Spinal cord (tissue), 10 donors: ENCODE measurements at places on chromosomes 16 and 17. TPM values are rescaled to one million over a fixed set of nuclear protein-coding genes. Genes with fewer than 3 reads are reported as not detected.

Gene VASN
- 10.8 TPM for polyA plus RNA-seq

Gene PTX4
- 0.14 TPM for polyA plus RNA-seq

Gene PLXDC1
- 47.1 TPM for polyA plus RNA-seq

Gene PYY
- not detected for polyA plus RNA-seq

Gene HBM
- polyA plus RNA-seq = 5.5 TPM

Gene CCL8
- not detected for polyA plus RNA-seq

Gene HBA2
- 1,875 TPM for polyA plus RNA-seq

Gene HSD17B1
- 6.8 TPM for polyA plus RNA-seq

Gene KRT9
- not detected for polyA plus RNA-seq

Gene ARL4D
- 14.1 TPM for polyA plus RNA-seq

Gene OTOP2
- polyA plus RNA-seq = 0.08 TPM

- no peak for DNase-seq
These were observed 12.2 kb downstream of the MYH13 start for GRCh38 chr17:10360578-10360977.

DNA sequence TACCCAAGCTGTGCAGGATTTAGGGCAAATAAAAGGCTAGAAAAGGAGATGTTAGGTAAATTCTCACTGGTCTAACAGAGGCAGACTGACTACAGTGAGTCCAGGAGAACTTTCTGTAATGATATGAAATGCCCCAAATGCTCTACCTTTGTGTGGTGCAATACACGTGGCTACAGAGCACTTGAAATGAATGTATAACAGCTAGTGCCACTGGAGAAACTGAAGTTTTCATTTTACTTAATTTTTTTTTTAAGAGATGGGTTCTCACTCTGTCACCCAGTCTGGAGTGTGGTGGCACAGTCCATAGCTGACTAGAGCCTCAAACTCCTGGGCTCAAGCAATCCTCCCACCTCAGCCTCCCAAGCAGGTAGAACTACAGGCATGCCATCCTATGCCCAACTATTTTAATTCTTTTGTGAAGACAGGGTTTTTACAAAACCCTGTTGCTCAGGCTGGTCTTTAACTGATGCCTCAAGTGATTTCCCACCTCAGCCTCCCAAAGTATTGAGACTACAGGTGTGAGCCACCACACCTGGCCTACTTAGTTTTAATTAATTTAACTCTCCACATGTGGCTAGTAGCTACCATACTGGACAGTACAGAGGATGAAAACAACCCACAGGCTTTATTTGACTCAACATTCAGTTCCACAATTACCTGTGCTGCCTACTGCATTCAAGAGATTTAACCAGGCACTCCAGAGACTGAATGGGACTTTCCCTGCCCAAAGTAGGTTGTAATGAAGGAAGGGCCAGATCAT, 84.8 kb upstream of the PLEKHM1 start:
- DNase-seq = no peak

- DNase-seq = no peak
These were observed 38.9 kb upstream of the NDRG4 start for GRCh38 chr16:58461056-58461455.

DNA sequence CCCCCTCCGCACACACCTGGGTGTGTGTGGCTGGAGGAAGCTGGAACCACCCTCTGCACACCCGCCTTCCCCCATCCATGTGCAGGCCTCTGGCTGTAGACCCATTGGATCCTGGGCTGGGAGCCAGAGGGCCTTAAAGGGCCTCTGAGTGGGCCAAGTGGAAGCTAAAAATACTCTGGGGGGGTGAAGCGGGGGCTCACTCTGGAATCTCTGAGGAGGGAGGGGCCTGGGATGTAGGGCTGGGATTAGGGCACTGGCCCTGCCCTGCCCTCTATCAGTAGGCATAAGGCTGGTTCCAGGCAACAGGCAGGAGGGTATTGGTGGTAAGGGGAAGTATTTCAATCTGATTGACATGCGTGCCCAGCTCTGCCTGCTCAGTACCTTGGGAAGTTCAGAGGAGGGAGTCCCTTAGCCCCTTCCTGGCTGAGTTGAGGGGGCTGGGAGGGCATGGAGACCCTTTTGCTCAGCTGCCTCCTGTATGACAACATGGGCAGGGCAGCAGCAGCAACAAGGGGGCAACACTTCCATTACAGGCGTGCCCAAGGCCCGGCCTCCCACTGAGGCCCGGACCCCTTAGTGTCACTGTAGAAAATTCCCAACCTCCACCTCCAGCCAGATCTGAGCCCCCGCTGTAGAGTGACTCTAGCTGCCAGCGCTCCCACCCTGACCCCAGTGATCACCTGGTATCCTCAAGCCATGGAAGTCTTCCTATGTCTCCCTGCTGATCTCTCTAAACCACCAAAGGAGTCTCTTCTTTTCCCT, 5.2 kb downstream of the ITGA3 start:
- DNase-seq = no peak

GRCh38 chr17:31488264-31488981, 96.9 kb downstream of the RAB11FIP4 start:
- no peak for DNase-seq

GRCh38 chr16:12210258-12210880, 233.8 kb downstream of the SNX29 start:
- no peak for DNase-seq

DNA sequence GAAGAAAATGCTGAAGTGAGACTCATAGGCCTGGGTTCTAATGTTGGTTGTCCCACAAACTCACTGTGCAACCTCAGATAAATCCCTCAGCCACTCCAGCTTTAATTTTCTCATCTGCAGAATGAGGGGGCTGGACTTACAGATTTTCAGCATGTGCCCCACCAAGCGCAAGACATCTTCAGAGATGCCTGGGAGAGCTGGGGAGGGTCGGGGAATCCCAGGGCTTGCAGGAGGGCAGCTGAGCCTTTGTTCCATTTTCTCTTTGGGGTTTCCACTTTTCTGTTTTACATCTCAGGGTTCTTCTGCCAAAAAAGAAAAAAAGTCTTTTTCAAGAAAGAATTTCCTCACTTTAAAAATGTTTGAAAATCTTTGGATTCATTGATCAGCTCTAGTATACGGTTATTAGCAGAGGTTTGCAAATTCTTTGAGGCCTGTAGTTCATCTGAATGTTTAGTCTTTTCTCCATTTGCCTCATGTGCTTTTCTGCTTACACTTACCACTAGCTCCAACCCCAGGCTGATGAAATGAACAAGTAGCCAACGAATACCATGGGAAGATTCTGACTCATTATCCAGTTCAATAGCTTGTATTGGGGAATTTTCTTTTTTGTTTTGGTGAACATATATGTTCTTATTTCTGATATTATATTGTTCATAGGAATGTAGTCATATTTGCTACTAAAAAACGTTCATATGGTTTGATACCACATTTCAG, 56.4 kb downstream of the CHD9 start:
- DNase-seq = no peak

DNA sequence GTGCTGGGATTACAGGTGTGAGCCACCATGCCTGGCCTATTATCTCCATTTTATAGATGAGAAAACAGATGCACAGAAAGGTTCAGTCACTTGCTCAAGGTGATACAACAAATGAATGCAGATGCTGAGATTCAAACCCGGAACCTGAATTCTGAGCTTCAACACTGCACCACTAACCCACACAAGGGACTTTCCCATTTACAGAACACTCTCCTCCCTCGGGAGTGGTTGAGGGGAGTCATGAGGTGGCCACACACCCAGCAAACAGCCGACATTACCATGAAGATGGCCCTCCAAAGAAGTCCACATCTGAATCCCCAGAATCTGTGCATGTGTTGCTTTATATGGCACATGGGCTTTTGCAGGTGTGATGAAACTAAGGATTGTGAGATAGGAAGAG, 9.1 kb downstream of the BCL7C start:
- DNase-seq = no peak

- no peak for DNase-seq
These were observed 18.2 kb downstream of the IGSF6 start for GRCh38 chr16:21634216-21634615.

GRCh38 chr17:73973586-73974409, 229.7 kb upstream of the RPL38 start:
- DNase-seq = no peak

- DNase-seq = no peak
These were observed 5.2 kb downstream of the PRSS53 start for GRCh38 chr16:31083556-31083955.

- no peak for DNase-seq
These were observed 225.6 kb downstream of the MAP2K6 start for GRCh38 chr17:69640073-69640472.

- no peak for DNase-seq
These were observed 8.3 kb downstream of the FLII start for GRCh38 chr17:18250259-18250658.

DNA sequence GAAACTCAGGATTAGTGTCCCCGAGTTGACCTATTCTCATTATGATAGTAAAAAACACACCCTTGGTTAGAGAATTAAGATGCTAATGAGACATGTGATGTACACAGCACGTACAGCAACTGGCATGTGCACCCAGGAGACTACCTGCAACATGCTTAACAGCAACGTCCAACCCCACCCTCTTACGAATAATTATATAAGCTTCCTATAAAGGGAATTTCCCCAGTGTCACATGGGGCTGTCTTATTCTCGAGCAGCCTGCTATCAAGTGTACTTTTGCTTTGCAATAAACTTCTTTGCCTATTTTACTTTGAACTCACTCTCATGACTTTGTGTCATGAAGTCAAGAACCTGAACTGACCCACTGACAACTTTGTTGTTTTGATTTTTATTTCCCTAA, 62.4 kb upstream of the PMFBP1 start:
- no peak for DNase-seq

DNA sequence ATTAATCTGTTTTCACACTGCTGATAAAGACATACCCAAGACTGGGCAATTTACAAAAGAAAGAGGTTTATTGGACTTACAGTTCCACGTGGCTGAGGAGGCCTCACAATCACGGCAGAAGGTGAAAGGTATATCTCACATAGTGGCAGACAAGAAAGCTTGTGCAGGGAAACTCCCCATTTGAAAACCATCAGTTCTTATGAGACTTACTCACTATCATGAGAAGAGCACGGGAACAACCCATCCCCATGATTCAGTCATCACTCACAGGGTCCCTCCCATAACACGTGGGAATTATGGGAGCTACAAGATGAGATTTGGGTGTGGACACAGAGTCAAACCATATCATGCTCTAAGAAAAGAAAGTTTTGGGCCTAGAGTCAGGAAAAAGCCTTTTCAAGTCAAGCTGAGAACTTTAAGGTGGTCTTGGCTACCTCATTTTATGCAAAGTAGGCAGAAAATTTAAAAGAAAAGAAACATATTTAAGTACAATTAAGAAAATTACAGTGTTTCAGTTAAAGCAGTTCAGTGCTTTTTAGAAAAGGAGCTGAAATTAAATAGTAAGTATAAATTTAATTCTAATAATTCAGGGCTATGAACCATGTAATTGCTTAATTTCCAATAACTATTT, 24.9 kb upstream of the CRYM start:
- no peak for DNase-seq

DNA sequence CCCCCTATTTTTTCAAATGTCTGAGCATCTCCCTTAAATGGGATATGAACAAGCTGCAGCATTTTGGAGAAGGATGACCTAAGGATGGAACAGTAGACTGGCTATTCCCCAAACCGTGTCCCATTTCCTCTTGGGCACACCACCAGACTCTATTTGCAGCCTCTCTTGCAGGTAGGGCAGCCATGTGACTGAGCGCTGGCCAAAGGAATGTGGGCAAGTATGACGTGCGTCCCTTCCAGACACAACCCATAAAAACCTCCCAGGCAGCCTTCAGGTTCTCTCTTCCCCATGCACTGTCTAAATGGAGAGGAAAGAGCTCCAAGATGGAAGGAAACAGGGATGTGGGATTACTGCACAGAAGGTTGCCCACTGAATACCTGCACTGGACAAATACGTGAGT, 149.7 kb downstream of the CCT6B start:
- DNase-seq = no peak

- no peak for DNase-seq
These were observed 99.2 kb downstream of the NTN1 start for GRCh38 chr17:9120471-9120870.

DNA sequence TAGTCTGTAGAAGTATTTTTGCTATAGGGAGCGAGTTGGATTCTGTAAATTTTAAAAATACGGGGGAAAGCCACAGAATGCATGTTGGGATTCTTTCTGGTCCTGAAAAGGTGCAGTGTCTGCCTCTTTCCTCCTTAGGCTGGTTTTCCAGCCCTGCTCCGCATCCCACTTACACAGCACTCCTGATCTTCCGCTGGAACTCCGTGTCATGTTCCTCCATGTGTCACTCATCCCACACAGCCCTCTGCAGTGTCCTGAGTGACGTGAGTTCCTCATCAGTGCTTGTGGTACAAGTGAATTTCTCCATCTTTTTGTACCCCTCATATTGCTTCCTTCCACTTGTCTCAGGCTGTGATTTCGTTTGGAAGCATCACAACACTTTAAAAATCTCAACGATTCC, 34.5 kb downstream of the COX10 start:
- DNase-seq = no peak

GRCh38 chr16:4491898-4492297, 15.7 kb downstream of the HMOX2 start:
- DNase-seq = no peak

- no peak for DNase-seq
These were observed 34.7 kb downstream of the CDRT15 start for GRCh38 chr17:14201988-14202380.
